ENCODE measurements at places on chromosomes 3 and 15. TPM values are rescaled to one million over a fixed set of nuclear protein-coding genes. Genes with fewer than 3 reads are reported as not detected.

The GNB5 gene
- total RNA-seq = 15.8 TPM

The ECE2 gene
- total RNA-seq = not detected

The EPHA6 gene
- 0.96 TPM for total RNA-seq

The AHSG gene
- total RNA-seq = not detected

The PTH1R gene
- 0.34 TPM for total RNA-seq

The SPATA16 gene
- total RNA-seq = not detected
